ENCODE measurements at places on chromosomes 3 and 15.

GRCh38 chr3:19248143-19248542 is 99.8 kb downstream of the KCNH8 start:
- DNase-seq, result no peak

DNA sequence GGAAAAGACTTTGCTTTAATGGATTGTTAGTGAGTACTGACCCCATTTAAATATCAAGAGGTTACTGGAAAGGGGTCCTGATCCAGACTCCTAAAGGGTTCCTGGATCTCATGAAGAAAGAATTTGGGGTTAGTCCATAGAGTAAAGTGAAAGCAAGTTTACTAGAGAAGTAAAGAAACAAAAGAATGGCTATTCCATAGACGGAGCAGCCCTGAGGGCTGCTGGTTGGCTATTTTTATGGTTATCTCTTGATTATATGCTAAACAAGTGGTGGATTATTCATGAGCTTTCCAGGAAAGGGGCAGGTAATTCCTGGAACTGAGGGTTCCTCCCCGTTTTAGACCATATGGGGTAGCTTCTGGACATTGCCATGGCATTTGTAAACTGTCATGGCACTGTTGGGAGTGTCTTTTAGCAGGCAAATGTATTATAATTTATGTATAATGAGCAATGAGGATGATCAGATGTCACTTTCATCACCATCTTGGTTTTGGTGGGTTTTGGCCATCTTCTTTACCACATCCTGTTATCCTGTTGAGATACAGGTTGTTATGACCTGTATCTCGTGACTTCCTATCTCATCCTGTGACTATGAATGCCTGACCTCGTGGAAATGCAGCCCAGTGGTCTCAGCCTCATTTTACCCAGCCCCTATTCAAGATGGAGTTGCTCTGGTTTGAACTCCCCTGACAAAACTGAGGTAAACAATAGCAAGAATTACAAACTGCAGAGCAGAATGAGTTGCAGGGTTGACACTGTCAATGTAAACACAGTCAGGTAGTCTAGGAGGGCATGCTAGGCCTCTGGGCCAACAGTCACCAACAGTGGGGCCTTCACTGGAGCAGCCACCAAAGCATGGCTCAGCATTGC is 10.3 kb upstream of the GPR160 start:
- no peak for DNase-seq

DNA sequence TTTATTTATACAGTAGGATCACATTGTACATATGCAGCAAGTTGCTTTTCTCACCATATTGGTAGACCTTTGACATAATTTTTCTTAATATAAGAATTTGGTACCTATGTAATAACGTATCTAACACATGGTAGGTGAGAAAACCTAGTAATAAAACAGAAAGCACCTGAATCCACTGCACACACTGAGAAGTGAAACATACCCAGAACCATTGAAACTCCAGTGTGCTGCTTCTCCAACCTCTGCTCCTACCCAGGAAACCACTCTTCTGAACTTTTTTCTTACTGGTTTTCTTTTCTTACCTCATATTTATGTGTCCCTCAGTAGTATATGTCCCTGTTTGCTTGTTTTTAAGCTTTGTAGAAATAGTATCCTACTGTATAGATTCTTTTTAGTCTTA is 293.0 kb downstream of the UBE2E2 start:
- DNase-seq, result no peak

DNA sequence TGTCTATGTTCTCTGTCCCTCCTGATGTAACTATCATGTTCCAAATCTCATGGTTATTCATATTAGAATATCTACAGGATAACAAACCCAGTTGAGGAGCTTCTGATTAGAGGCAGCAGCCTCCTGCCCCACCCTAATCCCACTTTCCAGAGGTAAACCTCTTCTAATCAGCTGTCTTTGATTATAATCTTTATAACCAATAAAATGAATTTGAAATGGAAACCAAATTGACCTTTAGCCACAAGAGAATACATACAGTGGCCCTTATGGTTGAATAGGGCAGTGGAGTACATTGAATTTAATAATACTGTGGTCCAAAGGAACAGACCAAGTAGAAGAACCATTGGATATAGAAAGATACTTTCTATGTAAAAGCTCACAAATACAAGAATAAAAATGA is 281.3 kb upstream of the UMPS start:
- no peak for DNase-seq

- DNase-seq, result no peak
These were observed 9.3 kb downstream of the GRAMD1C start for GRCh38 chr3:113847664-113848461.

GRCh38 chr3:71724584-71725270 is 475 bp downstream of the EIF4E3 start:
- DNase-seq, result peak; percentile 29

DNA sequence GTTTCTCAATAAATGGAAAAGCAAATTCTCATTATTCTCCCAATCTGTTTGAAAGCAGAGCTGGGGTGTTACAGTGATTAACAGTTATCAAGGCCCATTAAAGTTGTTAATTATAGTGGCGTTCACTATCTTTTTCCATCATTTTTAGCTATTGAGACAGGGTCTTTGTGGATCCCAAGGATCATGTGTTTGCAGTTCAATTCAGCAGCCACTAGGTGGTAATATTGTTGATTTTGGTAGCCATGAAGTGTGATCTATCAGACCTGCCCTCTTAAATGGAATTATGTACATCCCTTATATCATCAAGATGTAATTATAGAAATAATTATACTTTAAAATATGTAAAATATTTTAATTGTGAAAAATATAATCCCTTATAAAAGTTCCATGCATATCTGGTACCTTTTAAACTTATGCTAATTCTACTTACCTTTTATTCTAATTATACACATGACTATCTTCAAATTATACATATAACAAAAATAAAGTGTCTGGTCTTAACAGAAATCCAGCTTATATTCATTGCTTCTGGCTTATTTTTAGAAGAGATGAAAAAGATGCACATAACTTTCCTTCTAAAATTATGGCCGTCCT is 126.4 kb downstream of the GREM1 start:
- no peak for DNase-seq

GRCh38 chr15:48119277-48119676 is 1.5 kb upstream of the SLC24A5 start:
- no peak for DNase-seq

DNA sequence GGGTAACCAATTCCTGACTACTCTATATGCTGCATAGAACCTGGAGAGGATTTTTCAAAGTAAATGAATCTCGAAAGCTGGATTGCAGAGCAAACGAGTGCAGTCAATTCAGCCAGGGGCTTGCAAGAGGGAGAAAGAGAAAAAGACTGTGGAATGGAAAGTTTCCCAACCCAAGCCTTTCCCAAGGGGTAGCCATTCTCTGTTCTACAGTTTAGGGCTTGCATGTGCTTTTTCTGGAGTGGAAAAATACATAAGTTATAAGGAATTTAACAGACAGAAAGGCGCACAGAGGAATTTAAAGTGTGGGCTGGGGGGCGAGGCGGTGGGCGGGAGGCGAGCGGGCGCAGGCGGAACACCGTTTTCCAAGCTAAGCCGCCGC is 511 bp upstream of the RARB start:
- no peak for DNase-seq

- no peak for DNase-seq
These were observed 74.6 kb downstream of the FAM174B start for GRCh38 chr15:92580933-92581445.

DNA sequence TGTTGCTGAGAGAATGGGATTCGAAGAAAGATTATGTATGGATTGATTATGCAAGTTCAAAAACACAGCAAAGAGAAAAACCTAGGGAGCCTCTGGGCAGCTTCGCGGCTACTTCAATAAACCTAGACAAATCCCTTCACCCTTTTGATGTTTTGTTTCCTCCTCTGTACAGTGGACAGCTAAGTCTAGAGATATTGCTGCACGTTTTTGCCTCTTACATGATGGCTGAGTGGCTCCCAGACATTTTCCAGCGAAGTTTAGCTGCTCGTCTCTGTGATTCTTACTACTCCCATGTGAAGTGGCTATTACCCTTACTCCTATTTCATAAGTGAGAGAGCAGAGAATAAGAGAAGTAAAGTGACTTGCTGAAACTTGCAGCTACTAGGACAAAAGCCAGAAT is 695.0 kb upstream of the GRM7 start:
- DNase-seq, result no peak

- DNase-seq, result no peak
These were observed 43.9 kb downstream of the PAQR5 start for GRCh38 chr15:69342460-69343076.

GRCh38 chr3:10004960-10005564 is 18.4 kb upstream of the EMC3 start:
- DNase-seq, result no peak

DNA sequence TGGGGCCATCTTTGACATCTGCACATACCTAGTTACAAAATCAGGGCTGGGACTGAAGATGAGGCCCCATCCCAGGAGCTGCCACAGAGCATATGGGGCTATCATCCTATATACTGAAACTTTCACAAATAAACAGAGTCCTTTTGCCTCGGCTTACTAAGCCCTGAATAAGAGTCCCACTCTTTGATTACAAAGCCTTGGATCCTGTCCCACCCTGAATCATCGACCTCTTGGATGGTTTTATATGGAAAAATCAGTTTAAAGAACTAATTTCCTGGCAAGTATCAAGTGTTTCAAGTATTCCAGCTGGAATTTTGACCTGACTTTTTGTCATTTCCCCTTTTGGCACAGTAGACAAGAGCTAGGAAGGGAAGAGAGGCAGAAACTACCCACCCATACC is 331.3 kb upstream of the FRG2C start:
- no peak for DNase-seq

GRCh38 chr15:26421065-26421464 is 351.8 kb downstream of the GABRB3 start:
- DNase-seq, result no peak

Measured in GM06990 (cell line).